ENCODE measurements at places on chromosomes 6 and 20.

DNA sequence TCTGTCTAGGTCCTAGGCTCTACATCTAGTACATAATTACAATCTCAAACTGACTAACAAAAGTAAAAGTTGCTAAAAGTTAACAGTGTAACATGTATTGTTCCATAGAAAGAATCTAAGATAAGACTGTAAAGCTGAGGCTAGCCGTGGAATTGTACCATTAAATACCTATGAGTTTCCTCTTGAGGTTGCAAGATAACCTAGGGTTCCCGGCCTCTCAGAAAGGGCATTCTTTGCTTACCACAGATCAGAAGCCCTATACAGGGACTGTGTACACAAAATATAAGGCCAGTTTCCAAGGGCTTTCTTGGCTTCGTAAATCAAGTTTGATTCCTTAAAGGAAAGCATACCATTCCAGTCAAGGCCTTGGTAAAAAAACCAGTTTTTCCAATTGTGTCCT lies 11.5 kb upstream of the SLC52A3 start:
- no peak for DNase-seq

DNA sequence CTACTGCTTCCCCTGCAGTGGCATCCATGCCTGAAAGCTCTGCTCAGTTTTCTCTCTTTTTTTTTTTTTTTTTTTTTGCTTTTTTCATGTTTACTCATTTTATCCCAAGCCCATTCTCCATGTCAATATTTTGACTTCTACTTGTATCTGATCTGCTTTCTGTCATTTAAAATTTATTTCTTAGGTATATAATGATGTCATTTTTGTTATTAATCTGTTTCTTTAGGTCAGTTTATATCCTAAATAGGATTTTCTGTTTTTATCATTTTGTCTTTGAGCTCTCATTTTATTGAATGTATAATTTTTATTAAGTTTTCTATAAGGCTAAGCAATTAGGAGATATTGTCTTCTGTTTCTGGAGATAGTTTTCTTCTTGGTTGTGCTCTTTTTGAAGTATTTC lies 138.5 kb upstream of the PMEPA1 start:
- DNase-seq = no peak

DNA sequence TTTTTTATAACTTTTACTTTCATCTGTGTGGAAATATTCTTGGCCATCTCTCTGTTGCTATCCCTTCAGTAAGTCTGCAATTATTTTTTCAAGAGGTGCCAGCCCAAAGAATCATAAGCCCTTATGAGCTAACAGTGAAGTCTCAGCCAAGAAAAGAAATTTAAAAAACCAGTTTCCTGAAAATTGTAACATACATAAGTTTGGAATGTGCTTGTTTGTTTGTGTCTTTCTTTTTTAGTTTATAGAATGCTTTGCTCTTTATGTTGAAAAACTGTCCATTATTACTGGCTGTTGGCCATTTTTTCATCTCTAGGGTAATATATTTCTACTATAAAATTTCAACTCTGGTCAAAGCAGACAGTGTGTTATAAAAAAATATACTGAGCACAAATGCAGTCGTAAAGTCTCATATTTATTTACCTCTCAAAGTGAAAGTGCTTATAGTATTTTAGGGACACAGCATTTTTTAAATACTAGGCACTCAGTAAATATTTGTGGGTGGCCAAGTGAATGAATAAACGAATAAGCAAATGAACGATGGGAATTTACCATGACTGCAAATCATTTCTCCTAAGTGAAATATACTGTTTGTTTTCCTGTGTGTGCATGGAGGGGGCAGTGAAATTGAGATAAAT lies 659.7 kb downstream of the KIF16B start:
- no peak for DNase-seq

- DNase-seq = no peak
Measured at GRCh38 chr20:41872930-41873329, 254.8 kb upstream of the CHD6 start.

DNA sequence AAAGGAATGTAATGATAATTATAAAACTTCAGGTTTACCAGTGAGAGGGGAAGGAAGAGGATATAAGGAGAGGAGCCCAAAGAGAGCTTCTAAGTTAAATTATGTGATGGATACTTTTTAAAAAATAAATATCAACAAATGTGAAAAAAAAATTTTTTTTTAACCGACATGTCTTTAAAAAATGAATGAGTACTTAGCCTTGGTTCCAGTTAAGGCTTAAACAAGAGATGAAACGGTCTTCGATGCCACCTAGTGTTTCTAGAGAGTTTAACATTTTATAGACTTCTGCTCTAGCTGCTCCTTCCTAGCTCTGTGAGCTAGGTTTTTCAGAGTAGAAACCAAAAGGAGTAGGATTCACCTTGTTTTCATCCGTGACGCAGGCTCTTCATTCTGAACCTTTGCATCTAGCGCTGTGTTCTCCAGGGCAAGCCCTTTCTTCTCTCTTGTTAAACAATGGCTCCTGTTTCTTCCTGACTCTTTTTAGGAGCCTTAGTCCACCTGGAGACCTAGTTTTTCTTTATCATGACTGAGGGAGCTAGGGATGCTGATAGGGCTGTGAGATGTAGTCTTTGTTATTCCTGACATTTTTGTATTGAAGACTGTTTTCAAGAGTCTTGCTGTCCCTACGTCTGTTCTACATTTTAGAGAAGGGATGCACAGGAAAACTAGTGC lies 42.4 kb upstream of the GNRH2 start:
- DNase-seq = peak; percentile 28

GRCh38 chr6:161257793-161258457 lies 15.9 kb downstream of the AGPAT4 start:
- DNase-seq = no peak

DNA sequence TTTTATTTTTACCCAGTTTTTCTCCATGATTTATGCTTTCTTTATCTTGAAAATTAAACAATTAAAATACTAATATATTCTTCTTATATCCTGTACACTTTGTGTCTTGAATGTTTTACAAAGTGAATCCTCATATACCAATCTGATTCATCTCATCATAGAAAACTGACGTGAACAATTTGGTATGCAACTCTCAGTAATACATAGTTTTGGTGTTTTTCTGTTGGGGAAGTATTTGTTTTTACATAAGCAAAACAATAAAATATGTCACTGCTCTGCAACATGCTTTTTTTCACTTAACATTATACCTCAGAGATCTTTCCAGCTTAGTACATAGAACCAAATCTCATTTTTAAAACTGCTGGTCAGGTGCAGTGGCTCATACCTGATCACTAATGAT lies 14.7 kb downstream of the DNAAF9 start:
- DNase-seq = no peak

DNA sequence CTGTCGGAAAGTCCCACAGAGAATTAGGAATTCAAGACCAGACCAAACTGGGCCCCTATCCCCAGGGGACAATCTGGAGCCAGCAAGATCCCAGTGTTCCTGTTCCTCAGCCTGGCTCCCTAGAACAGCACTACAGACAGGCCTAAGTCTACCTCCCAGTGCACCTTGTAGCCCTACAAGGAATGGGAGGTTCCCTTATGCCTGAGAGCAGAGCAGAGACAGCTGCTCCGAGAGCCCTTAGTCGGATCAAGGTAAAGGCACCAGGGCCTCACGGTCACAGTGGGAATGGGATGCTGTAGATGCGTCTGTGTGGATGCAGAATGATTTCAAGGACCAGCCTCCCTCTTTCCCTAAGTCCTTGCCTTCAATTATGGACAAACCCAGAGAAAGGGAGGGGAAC lies 204.5 kb upstream of the STXBP5 start:
- DNase-seq = no peak

- DNase-seq = no peak
Measured at GRCh38 chr20:13694420-13695150, 55.9 kb upstream of the TASP1 start.

- no peak for DNase-seq
Measured at GRCh38 chr6:67775333-67775732, 859.7 kb upstream of the ADGRB3 start.

DNA sequence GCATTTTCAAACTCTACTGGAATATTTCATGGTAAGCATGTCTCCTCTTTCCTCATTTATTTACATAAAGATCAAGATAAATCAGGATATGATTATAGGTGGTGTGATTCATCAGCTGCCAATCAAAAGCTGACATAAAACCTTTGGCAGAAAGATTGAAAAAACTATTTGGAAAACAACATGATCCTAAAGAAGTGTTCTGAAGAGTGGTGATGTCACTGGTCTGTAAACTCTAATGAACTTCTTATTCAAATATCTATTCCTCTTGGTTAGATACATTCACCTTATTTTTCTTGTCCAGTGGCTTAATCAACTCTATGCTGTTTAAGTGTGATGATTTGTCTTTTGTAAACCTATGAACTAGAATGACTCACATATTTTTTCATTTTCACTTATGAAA lies 535.5 kb upstream of the CITED2 start:
- no peak for DNase-seq

- DNase-seq = no peak
Measured at GRCh38 chr20:41222703-41223102, 85.4 kb downstream of the PLCG1 start.

GRCh38 chr6:158611541-158612370 lies 32.8 kb downstream of the DYNLT1 start:
- DNase-seq = no peak

- no peak for DNase-seq
Measured at GRCh38 chr6:130357436-130357835, 8.4 kb upstream of the TMEM200A start.

- no peak for DNase-seq
Measured at GRCh38 chr6:131784561-131784960, 23.3 kb upstream of the ENPP1 start.

DNA sequence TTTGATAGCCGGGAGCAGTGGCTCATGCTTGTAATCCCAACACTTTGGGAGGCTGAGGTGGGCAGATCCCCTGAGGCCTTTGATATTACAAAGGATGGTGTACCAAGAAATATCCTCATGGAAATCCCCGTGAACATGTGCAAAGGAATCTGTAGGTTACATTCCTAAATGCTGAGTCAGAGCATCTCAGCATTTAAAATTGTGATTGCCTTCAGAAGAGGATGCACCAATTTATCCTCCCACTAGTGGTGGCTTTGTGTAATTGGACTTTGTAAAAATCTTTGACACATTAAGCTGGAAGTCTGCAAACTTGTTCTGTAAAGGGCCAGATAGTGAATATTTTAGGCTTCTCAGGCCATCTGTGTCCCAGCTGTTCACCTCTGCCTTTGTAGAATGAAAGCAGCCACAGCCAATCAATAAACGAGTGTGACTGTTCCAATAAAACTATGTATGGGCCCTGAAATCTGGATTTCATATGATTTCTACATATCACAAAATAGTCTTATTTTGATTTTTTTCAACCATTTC lies 11.8 kb downstream of the TMEM14B start:
- peak; percentile 29 for DNase-seq

- no peak for DNase-seq
Measured at GRCh38 chr6:75386050-75386770, 101.6 kb upstream of the TMEM30A start.

DNA sequence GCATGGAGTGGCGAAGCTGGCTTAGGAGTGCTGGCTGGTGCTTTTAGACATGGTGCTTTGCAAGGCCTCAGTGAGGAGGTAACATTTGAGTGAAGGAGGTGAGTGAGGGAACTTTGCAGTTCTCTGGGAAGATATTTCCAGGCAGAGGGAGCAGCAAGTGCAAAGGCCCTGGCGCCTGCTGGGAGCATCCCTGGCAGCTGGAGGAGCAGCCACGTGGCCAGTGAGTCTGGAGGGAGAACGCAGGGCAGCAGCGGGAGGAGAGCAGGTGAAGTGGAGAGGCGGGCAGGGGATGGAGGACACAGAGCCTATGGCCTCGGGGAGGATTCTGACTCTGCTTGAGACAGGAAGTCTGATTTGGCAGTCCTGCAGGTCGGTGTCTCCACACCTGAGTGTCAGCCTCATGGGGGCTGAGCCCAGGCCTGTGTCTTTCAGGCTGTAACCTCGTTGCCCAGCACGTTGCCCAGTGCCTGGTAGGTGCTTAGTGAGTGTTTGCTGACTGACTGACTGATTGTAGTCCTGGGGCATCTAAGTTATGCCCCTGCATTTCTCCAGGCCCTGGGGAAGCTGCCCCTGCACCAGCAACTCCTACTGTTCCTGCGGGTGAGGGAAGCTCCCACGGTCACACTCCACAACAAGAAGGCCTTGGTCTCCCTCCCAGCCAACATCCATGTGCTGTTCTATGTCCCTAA lies 11.0 kb upstream of the BPIFB4 start:
- DNase-seq = no peak

GRCh38 chr6:11379805-11380204 lies 147.3 kb upstream of the NEDD9 start:
- DNase-seq = no peak

- DNase-seq = no peak
Measured at GRCh38 chr6:106119546-106119945, 33.4 kb downstream of the PRDM1 start.

- DNase-seq = no peak
Measured at GRCh38 chr6:168047841-168048723, 30.9 kb downstream of the FRMD1 start.

GRCh38 chr20:37463726-37464494 lies 57.1 kb upstream of the NNAT start:
- DNase-seq = no peak

DNA sequence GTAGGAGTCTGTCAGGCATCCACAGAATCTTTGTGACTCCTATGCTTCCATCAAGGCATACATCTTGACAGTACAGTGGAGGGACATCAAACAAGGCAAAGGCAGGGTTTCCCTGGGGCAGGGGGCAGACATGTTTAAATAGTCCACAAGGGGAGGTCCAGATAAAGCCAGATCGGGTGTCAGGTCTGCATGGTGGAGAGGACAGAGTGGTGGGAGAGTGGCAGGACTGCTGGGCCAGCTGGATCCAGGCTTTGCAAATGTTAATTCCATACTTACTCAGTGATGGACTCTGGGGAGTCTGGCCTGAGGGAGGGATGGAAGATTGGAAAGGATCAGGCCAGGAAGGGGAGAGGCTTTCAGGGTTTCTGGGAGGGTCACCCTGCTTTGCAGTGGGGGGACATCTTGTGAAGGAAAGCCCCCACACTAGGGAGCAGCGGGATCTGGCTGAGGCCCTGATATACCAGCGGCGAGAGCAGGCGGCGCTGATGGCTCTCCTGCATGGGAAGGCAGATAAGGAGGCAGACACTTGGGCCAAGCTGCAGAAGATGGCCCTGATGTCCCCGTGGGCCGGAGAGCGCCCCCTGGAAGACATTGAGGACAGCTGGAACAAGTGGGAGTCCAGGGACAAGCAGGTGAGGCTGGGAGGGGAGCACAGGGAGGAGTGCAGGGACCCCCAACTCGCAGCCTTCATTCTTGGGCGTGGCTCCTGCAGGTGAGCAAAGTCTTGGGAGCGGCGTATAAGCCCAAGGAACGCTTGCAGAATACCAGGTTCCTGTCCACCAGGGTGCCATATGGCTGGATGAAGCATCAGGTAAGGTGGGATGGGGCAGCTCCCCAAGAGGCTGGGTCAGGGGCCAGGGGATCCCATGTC lies 44.6 kb downstream of the SUN5 start:
- no peak for DNase-seq

DNA sequence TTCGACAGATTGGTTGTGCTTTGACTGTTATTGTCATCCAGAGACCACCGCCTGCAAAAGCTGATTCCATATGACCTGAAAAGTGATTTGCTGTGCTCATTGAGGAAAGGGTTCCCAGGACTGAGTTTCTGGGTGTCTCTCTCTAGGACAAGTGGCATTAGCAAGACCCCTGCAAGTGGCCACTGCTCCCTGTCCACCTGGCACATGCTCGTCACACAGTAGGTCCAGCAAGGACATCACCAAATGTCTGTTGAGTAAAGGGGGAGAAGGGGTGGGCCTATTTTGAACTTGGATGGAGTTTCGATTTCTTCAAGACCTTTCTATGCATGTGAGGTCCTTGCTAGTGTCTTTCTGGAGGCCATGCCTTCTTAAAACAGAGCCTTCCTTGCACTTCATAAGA lies 48.9 kb upstream of the IYD start:
- DNase-seq = no peak

GRCh38 chr20:42788707-42789106 lies 401.0 kb downstream of the PTPRT start:
- no peak for DNase-seq

GRCh38 chr6:109024784-109025183 lies 69.9 kb downstream of the SESN1 start:
- no peak for DNase-seq

All from CD4-positive, alpha-beta T cell treated with Interleukin-15 for 4 hours (primary cell).